GM12891 (cell line): ENCODE measurements at places on chromosomes 1 and 21.

DNA sequence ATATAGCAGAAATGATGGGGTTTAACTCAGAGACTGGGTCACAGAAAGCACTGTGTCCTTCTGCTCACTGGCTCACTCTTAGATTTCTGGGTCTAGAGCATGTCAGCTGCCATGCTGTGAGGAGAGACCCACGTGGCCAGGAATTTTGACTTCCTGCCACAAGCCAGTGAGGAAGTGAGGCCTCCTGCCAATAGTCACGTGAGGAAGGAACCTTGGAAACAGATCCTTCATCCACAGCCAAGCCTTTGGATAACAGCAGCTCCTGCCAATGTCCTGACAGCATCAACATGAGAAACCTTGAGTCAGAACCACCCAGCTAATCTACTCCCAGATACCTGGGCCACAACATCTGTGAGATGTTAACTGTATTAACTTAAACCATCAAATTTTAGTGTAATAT, 114.5 kb upstream of the PLPPR5 start:
- no peak for DNase-seq

GRCh38 chr1:37255136-37255795, 219.1 kb upstream of the ZC3H12A start:
- peak; percentile 19 for DNase-seq

DNA sequence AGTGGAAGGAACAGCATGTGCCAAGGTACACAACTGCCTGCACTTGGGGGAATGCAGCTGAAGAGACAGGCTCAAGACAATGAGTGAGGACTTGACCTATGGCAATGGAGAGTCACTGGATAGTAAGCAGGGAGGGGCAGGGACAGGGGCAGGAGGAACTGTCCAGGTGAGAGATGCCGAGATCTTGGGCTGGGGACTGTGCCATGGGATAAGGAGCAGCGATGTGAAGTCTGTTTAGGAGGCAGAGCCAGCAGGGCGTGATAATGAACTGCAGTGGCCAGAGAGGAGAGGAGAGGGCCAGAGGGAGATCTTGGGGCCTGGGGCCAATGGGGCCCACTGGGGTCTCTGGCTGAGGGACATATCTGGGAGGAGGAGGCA, 17.8 kb upstream of the EPB41 start:
- DNase-seq = no peak

DNA sequence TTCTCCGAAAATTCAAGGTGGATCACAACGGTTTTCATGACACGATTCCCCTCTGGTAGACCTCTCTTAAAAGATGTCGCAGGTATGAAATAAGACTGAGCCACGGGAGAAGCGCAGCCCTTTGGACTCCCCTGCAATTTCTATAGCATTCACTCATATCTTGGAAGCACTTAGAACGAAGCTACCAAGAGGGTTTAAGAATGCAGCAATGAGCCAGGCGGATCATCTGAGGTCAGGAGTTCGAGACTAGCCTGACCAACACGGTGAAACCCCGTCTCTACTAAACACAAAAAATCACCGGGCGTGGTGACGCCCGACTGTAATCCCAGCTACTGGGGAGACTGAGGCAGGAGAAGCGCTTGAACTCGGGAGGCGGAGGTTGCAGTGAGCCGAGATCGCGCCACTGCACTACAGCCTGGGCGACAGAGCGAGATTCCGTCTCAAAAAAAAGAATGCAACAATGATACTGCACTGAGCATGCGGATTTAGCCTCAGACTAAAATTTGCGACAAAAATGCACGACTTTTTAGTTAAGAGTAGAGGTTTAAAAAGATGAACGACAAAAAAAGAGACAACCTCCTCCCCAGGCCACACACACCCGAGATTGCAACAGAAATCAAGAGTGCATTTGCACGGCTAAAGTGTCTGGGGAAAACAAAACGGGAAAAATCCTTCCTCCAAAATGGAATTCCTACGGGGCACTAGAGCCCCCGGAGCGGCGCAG, 743 bp downstream of the TOMM20 start:
- DNase-seq = no peak
